Activated CD4-positive, alpha-beta memory T cell treated with anti-CD3 and anti-CD28 coated beads for 36 hours (primary cell): ENCODE measurements at places on chromosomes 4 and X. TPM values are rescaled to one million over a fixed set of nuclear protein-coding genes. Genes with fewer than 3 reads are reported as not detected.

GRCh38 chrX:11412715-11413623 is 119.8 kb downstream of the AMELX start:
- DNase-seq = no peak

DNA sequence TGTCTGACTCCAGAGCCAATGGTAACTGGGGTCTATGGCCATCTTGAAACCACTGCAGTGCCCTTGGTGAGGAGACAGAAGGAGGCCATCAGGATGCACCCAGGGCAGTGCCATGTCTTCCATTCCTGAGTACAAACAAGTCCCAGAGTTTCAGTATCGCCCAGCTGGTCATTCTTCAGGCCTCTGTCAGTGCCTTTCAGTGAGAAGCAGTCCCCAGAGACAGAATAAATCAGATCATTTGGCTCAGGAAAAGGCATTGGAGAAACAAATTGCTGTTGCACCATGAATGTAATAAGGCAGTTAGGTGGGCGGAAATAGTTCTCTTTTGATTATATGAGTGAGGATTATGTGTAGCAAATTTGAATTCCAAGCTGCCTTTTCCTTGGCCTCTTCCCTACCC is 21.3 kb downstream of the ADGRG4 start:
- DNase-seq = no peak

Gene FREM3
- not detected for total RNA-seq

GRCh38 chr4:167903291-167903721 is 189.0 kb upstream of the ANXA10 start:
- no peak for DNase-seq

DNA sequence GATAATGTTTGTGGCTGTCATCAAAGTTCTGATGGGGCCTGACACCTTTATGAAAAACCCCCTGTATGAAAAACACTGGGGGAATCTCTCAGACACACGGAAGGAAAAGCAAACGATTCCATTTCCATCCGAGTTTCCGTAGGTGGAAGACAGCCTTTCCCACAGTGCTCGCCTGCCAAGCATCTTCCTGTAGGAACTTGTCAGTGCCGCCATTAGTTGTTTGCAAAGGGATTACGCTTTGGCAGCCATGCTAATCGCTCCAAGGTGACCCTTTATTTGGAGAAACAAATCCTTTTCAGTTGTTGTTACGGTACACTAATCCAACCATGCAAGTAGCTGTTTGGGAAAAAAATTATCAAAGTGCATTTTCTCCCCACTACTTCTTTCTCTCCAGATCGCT is 44.4 kb upstream of the STOX2 start:
- no peak for DNase-seq

DNA sequence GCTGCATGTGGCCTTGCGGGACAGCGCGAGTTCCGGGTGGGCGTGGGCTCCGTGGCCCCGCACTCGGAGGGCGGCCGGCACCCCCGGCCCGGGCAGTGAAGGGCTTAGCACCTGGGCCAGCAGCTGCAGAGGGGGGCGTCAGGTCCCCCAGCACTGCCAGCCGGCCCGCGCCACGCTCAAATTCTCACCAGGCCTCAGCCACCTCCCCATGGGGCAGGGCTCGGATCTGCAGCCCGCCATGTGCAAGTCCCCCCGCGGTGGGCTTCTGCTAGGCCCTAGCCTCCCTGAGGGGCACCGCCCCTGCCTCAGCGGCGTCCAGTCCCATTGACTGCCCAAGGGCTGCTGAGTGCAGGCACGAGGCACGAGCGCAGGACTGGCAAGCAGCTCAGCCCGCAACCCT is 2.6 kb upstream of the MCUB start:
- no peak for DNase-seq

Gene C1QTNF7
- not detected for total RNA-seq

DNA sequence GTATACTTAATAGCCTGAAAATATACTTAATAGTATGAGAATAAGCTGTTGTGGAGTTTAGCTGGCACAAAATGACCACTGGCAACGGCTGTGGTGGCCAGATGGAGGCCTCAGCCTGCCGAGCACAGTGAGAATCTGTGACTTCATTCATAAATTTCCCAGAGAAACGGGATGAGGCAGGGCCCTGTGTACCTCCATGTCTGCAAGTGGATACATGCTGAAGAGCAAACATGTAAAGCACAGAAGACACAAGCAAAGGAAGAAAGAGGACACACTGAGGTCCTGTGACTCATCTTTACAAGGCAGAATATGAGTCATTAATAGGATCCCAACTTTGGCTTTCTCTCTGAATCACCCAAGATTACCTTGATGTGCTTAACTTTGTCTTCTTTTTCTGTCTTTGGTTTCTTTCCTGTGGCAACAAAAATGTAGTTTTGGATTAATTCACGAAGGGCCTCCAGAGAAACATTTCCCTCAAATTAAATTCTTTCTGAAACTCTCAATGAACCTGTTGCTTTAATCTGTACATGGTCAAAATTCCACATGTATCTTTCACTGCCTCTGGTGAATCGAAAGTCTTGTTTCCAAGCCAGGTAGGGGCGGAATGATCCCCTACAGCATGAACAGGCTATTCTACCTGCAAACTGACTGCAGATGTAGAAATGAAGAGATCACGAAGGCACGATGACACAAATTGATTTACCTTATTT is 56.4 kb downstream of the IRF2 start:
- peak; percentile 23 for DNase-seq

DNA sequence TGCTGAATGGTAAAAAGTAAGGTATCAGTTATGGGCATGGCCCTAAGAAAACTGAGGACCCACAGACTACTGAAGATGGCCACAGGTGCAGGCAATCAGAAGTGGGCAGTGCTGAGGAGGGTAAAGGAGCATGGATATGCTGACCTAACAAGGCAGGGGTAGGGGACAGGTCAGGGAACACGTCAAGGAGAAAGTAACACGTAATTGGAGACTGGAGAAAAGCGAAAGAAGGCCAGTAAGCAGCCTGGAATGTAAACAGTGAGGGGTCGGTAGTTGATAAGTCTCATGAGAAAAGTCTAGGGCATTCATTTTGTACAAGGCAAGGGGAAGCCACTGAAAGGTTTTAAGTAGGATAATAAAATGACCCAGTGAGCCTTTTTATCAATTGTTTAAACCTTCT is 153.3 kb downstream of the PRDM5 start:
- no peak for DNase-seq

Gene RPS3A
- 3,192 TPM for total RNA-seq

DNA sequence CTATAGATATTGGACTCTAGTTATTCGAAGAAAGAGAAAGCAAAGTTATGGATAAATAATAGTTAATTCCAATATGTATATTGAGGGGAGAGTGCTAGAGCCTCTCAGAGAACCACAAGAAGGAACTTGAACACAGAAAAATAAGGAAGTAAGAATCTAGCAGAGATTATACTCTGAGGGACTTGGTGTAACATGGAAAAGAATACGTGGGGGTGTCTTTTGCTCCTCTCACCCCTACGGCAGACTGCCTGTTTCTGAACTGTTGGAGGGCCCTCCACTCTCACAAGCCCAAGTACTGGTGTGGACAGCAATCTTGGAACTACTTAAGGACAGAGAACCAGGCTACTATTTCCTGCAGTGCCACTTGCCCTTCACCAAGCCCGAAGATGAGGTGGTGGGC is 1174.4 kb upstream of the PCDH10 start:
- no peak for DNase-seq

Gene OTOP1
- not detected for total RNA-seq

- no peak for DNase-seq
Observed at GRCh38 chr4:32631831-32632230, 1911.7 kb downstream of the PCDH7 start.

GRCh38 chr4:967113-968104 is 6.0 kb downstream of the DGKQ start:
- no peak for DNase-seq

GRCh38 chr4:169675825-169676224 is 55.4 kb downstream of the CLCN3 start:
- DNase-seq = no peak

- DNase-seq = no peak
Observed at GRCh38 chr4:156773648-156774357, 197.8 kb downstream of the PDGFC start.
